ENCODE measurements at places on chromosomes 3 and 15.

- no peak for DNase-seq
Observed at GRCh38 chr3:33644582-33644981, 73.5 kb downstream of the CLASP2 start.

DNA sequence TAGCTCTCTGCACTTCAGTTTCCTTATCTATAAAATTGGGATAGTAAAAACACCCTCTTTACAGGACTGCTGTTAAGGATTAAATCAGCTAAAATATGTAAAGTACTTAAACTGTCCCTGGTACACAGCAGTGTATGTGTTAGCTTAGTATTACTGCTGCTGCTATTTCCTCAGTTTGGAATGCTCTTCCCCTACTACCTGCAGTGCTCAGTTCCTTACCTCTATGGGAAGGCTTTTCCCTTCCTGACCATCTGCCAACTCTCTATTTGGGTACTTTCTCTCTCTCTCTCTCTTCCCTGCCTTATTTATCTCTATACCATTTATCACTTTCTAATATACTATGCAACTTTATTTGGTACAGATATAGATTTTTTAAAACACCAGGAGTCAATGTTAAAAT is 26.5 kb downstream of the KPNA4 start:
- DNase-seq: no peak

DNA sequence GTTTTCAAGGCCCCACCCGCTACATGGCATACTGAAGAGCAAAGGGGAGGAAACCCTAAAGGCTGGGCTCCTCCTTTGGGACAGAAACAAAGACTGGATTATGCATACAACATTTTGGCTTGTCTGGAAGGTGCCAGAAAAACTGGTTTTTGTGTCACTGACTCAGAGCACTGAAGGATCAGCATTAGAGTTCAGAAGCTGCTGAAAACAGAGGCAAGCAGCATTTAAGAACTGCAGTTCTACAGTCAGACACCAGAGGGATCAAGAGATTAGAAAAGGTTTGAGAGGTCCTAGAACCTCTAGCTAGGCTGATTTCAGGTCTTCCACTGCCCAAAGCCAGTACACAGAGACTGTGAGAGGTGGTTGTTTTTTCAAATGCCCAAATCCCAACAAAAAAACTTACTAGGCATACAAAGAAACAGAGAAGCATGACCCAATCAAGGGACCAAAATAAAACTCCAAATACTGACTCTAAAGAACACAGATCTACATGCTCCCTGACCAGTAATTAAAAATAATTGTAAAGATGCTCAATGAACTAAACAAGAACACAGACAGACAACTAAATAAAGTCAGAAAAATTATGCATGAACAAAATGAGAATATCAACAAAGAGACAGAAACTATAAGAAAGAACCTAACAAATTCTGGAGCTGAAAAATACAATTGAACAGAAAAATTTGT is 91.2 kb downstream of the SENP2 start:
- no peak for DNase-seq

- DNase-seq: no peak
Observed at GRCh38 chr15:43872416-43873020, 45.7 kb downstream of the WDR76 start.

- no peak for DNase-seq
Observed at GRCh38 chr3:169394316-169394715, 269.2 kb downstream of the MECOM start.

All from activated CD4-positive, CD25-positive, alpha-beta regulatory T cell (primary cell).